ENCODE measurements at places on chromosomes 2 and 18.

DNA sequence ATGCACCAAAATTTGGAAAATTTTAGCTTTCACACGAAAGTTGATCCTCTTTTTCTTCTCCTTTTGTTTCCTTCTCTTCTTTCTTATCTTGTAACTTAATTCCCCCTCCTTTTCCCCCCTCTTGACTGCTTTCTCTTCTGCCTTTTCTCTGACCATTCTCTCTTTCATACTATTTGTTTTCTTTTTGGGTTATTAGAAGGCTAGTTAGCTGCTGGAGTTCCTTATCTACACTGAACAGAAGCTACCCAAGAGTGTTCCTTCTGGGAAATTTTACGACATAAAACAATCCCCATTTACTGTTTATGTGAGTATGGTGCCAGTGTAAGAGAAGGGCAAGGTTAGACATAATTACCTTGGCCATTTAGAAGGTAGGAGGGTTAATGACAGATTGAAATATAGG is 218.4 kb upstream of the DTNA start:
- no peak for DNase-seq

DNA sequence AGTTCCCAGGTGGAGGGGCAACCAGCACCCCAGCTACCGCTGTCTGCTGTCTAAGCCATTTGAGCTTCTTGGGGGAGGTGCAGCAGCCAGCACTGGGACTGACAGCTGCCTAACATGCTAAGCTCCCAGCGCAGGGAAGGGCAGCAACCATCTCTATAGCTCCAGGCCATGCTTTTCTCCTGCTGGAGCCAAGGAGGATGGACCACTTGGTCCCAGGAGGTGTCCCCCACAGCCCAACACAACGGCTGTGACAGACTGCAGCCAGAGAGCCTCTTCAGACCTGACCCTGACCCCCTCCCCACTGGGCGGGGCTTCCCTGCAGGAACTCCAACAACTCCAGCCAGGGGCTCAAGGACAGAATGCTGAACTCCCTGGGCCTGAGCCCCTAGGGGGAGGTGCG is 370.6 kb upstream of the REG3G start:
- no peak for DNase-seq

DNA sequence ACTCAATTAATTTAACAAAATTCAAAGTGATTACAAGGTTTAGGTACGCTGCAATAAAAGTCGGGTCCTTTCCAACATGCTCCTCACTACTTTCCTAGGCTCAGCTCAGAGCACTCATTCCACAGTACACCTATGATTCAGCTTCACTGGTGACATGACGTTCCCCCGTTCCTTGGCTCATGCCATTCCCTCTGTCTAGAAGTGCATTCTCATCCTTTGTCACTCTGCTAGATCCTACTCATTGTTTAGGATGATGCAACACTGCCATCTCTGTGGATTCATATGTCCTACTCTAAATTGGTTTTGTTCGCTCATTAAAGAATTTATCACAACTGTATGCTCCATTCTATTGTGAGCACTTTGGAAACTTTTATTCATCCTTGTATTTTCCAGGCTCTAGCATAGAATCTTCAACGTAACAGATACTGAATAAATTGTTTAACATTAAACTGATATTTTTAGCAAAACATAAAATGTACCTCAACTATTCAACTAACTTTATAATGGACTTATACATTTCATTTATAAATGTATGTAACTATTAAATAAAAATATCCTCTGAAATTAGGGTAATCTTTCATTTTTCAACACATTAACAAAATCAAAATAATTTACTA is 78.6 kb downstream of the FAM228A start:
- no peak for DNase-seq

DNA sequence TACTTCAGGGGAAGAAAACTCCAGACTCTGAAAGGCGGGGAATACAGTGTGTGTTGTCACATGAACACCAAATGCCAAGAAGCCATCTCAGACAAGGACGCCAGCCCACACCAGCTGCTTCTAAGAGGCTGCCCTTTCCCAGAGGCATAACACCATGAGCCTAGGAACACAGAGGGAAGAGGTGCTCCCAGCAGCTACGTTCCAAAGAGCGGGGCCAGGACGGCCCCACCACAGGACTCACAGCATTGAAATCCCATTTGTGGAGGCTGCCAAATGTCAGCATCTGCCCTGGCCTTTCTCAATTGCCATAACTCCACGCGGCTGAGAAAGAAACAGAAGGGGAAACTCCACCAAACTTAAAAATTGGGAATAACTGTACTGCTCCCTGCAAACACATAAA is 20.1 kb upstream of the ID2 start:
- DNase-seq = no peak

GRCh38 chr2:239162976-239163687 is 237.7 kb downstream of the HDAC4 start:
- DNase-seq = no peak
